ENCODE measurements at places on chromosomes 3 and 15.
A peak's percentile ranks its signal among the peaks of the same experiment; 100 is the strongest.

DNA sequence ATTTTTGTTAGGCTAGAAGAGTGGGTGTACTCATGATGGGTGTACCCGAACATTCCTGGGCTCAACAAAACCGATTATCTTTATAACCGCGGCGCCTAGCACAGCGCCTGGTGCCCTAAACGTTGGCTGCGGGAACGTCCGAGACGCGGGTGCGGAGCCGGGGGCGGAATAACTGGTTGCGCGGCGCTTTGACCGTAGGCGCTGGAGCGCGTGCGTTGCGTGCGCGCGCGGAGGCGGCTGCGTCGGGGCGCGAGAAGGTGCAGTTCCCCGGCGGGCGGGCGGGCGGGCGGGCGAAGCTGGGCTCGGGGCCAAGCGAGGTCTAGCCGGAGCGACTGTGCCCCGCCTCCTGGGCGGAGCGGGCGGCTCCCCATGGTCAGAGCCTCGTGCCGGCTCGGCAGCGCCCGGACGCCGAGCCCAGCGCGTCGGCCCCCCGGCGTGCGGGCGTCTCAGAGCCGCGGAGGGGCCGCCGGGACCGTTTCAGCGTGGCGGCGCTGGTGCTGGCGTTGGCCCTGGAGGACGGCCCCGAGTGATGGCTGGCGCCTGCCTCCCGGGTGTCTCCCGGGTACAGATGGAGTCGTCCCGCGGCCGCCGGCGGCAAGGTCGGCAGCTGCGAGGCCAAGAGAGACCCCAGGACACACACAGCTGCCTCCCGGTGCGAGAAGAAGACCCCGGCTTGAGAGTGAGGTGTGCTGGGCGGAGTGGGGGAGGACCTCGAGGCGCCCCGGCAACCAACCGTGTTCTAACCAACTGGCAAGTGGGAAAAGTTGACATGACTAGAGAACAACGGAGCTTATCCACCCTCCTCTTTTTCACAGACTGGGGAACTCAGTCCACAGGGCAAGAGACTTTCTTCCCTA lies at the start of gene PLAAT1:
TSS of gene PLAAT1 (plus strand) at position 373 of the 857 bp plus-strand sequence. CDS start 14,429 bp downstream, outside the sequence.
- peak; percentile 71 for DNase-seq

- DNase-seq = no peak
Measured at GRCh38 chr15:91068966-91069365, 31.1 kb upstream of the SV2B start.

DNA sequence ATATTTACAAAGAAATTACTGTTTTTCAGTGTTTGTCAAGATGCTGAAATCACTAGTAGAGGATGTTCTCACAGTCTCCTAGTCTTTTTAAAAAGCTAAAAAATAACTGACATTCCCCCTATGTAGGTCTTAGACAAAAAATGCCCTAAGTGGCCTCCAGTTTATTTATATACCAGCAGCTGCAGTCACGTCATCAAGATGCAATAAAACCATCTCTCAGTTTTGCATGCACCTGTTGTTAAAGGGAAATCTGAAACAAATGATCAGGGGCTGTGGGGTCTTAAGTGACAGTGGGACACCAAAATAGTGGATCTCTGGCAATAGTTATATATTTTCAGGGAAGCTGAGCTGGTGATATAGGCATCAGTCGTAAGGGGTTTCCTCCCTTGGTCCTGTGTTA lies 146.5 kb upstream of the ARPP21 start:
- no peak for DNase-seq

- DNase-seq = no peak
Measured at GRCh38 chr15:81511138-81511537, 137.1 kb upstream of the TMC3 start.
